Stimulated activated CD8-positive, alpha-beta memory T cell treated with anti-CD3 and anti-CD28 coated beads, Interleukin-2, amount 100 ng/mL, for 48 hours (primary cell): ENCODE measurements at places on chromosomes 6 and 20.

DNA sequence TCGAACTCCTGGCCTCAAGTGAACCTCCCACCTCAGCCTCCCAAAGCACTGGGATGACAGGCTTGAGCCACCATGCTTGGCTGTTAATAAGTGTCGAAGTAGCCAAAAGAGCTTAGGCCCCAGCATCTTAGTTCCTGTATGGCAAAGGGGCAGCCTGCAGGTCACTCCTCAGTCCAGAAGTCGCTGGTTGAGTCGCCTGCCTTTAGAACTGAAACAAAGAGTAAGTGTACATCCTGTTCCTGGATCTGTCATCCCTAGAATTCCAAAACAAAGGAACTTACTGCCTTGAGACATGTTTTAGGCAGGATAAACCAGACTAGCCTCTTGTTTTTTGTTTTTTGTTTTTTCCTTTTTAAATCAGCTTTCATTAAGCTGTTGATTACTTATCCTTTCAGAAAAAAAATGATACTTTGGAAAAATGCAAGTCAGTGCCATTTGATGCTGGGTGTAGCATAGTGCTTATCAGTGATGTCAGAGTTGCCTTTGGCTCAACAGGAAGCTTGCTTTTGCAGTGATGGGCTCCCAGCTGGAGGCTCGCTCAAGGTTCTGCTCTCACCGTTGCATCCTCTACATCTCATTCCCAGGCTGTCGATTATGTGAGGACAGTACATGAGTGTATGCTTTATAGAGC lies 9.0 kb downstream of the ACTR5 start:
- DNase-seq = no peak

GRCh38 chr6:139148557-139149235 lies 13.8 kb downstream of the HECA start:
- DNase-seq = no peak

DNA sequence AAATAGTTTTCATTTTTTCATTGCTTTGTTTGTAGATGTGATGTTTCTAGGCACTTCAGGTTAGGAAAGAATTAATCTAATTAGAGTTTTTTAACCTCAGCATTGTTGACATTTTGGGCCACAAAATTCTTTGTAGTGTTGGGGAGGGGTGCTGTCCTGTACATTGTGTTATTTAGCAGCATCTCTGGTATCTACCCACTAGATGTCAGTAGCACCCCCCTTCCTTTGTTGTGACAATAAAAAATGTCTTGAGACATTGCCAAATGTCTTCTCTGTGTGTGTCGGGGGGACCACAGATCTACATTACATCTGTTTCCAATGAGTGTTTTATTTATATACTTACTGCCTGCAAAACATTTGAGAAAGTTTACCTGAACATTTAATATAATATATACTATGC lies 45.6 kb downstream of the EYA4 start:
- DNase-seq = no peak

DNA sequence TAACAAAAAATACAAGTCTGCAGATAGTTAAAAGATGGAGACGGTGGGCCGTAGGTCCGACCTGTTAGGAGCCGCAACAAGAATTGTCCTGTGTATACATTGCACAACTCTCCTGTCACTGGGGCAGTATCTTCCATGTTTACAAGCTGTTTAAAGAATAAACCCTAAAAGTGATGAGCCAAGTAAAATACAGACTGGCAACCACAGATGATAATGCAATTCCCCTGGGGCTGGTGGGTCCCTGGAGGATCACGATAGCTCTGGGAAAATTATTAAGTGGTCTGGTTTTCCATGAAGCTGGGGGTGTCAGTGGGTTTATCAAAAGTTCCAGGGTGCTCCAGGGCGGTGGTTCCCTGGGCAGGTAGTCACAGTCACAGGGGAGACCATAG lies 8.1 kb upstream of the FAM50B start:
- no peak for DNase-seq

DNA sequence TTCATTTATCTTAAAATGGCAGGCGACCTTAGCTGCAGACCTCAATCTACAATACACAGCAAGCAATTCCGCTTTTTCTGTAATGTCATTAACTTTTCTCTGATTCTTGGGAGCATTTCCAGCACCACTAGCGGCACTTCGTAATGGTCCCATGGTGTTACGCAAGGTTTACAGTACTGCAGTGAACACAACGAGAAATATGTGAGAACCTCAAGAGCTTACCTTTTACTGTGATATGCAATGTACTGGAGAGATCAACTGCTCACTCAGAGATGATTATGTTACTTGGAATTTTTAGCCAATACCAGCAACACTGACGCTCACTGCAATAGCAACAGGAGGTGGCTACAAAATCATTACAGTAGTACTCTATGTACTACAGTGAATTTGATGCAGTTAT lies 2.8 kb upstream of the CEP43 start:
- DNase-seq = no peak

DNA sequence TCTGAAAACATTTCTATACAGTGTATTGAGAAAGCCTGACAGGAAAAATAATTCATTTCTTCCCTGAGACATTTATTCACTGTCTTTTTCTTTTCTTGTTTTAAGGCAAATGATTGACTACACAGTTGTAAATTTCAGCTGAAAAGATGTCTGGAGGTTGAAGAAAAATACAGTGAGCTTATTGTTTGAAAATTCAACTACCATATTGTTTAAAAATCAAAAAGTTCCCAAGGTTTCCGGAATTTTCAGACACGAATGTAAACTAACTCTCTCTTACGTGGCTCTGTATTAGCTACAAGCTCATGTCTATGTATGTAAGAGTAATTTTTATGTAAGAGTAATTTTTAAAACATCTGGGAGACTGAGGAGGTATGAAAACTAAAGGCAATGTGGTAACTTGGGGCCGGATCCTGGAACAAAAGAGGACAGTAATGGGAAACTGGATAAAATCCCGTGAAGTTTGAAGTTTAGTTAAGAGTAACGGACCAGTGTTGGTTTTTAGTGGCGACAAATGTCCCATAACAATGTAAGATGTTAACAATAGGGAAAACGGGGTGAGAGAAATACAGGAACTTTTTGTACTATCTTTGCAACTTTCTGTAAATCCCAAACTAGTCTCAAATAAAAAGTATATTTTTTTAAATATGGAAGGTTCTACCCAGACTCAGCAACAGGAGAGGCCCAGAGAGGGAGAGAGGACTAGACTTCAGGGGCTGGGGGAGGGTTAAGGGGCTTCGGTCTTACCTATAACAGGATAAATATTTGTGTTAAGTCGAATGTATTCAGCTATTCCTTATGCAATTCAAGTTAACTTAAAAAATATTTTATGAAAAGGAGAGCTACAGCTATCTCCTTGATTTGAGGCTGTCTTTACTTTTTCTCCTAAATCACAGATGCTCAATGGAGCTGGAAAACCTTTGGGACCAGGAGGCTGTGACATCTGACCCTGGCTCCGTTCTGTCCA lies 1.3 kb downstream of the PTGIS start:
- no peak for DNase-seq

- no peak for DNase-seq
Observed at GRCh38 chr6:168852376-168852884, 401.2 kb downstream of the THBS2 start.

- DNase-seq = no peak
Observed at GRCh38 chr6:105850261-105851112, 235.6 kb upstream of the PRDM1 start.

DNA sequence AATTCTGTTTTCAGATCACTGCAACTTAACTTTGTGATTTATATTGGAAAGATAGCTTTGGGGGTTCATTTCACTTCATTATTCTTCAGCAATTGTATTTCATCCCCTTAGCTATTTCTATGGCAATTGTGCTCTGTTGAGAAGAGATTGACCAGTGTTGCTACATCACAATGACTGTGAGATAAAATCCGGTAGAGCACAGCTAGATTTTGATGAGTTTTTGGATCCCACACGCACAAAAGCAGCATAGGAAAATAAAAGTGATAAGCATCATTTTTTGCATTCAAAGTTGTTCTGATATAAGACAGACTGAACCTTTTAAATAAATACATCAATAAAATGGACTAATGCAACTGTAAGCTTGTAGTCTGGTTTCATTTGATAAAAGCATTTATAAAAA lies 734.8 kb downstream of the KIF16B start:
- DNase-seq = no peak

DNA sequence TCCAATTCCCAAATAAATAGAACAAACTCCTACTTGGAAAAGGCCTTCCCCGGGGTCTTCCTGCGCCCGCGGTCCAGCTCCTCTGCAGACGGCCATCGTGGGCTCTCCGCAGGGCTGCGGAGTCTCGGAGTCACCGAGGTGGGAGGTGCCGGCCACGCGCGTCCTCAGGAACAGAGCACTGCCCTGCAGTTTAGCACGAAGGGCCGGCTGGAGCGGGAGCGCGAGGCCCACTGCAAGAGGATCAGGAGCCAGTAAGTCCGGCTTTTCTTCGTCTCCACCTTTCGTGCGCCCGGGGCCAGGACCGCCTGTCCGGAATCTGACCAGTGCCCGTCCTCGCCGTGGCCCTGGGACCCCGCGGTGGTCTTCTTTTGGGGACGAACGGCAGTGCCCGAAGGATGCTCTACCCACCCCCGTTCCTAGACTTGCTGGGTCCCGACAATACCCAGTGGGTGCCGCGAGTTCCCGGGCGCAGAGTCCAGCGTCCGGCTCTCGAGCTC lies 1.4 kb downstream of the BHLHE23 start:
- DNase-seq = no peak

DNA sequence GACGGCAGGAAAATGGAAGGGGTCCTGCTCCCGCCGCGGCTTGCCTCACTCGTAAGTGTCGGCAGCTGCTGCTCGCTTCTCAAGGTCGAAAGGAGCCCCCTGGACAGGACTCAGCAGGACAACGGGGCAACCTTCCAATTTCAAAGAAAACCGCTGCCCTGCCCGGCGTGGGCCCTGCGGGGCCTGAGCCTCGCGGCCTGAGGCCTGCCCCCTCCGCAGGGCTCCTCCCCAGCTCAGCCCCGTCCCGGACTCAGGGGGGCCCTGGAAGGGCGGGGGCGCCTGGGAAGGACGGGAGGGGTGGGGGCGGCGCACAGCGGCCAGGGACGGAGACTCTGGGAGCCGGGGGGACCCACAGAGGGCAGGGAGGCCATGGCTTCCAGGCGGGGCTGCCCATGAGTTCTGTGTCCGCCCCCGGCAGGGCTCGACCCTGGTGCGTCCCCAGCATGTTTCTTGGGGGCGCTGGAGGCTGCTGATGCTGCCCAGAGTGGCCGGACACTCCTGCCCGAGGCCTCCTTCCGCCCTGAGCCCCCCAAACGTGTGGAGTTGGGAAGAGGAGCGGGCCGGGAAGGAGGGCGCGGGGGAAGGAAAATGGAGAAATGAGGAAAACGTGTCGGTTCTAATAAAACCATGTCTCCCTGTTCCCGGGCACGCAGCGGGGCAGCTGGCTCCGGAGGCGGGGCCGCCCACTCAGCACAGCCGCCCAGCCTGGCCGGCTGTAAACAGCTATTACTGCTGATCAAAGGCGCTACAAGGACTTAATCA lies 114.6 kb downstream of the DLL1 start:
- DNase-seq = no peak

GRCh38 chr6:135904666-135905065 lies 53.2 kb downstream of the PDE7B start:
- no peak for DNase-seq

DNA sequence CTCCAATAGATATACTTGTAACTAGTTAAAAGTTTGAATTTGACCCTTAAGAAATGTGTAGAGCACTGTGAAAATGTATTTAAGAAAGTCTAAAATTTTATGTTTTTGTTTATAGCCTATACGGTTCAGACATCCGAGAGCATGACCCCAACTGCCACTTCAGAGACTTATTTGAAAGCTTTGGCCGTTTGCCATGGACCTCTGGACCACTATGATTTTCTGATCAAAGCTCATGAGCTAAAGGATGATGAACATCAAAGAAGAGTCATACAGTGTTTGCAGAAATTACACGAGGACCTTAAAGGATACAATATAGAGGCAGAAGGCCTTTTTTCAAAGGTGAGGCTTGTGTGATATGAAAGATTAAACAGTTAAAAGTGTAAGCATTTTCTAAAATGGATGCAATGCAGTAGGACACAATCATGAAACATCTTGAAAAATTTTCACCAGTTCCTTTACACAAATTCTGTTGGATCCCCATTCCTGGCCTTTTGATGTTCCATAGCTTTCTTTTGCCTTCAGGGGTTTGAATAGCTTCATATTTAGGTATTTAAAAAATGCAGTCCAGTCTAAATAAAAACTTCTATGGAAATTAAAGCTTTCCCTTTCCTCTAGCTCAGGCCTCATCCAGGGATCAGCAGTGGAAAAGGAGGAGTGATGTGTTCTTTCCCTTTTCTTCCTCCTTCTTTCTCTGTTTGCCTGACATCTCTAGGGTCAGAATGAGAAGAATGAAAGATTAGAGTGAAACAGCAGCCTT lies 29.0 kb downstream of the AFG1L start:
- no peak for DNase-seq

DNA sequence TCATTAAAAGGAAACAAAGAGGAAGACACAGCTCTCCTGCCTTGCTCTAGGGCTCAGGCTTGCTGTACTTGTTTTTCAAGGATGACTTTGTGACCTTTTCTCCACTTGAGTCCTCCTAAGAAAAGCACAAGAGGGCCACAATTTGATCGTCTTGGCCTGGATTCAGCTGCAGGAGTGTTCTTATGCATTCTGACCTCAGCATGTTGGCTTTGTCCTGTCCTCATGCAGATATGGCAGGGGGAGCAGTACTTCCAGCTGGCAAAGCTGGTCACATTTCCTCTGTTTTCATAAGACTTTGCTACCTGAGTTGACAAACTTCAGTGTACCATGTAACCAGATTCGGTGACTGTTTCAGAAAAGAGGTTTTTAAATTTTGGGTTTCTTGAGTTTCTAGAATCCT lies 30.8 kb downstream of the KDM1B start:
- no peak for DNase-seq

GRCh38 chr6:127748290-127748689 lies 152.6 kb downstream of the THEMIS start:
- DNase-seq = no peak

- DNase-seq = no peak
Observed at GRCh38 chr6:99269207-99269606, 80.3 kb downstream of the FAXC start.

GRCh38 chr6:21596949-21597682 lies 3.6 kb downstream of the SOX4 start:
- DNase-seq = no peak

GRCh38 chr6:112951829-112952228 lies 604.7 kb downstream of the RFPL4B start:
- DNase-seq = no peak

- DNase-seq = no peak
Observed at GRCh38 chr6:154161689-154162088, 122.6 kb downstream of the OPRM1 start.

- no peak for DNase-seq
Observed at GRCh38 chr6:34657307-34657978, 39.1 kb downstream of the ILRUN start.

DNA sequence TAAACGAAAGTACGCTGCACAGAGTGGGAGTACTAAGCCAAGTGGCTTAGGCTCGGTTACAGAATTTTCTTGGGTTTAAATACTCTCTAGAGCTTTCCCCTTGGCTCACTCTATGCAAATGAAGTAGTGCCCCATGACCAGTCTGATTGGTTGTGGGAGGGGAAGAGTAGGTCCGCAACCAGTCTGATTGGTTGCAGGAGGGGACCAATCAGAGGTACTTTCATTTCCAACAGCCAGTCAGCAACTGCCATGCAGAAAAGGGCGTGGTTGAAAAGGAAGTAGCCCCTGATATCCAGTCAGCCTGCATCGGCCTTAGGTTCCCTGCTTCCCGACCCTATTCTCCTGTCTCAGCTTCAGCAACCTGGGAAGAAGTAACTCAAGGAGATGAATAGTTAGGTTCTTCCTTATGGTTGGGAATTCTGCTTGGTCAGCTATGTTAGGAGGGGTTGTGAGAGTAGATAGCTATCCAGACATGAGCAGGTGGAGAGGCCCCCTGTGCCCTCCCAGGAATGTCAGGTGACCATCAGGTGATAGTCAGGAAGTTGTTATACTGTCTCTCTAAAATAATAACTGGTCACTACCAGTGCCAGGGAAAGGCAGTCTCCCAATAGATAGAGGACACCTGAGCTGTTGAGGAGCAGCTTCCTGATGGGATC lies 57.4 kb downstream of the FARS2 start:
- no peak for DNase-seq
